Omental fat pad (tissue), 4 donors: ENCODE measurements at places on chromosomes 11 and 22.

- no peak for DNase-seq
These were observed 4.3 kb upstream of the CCND1 start for GRCh38 chr11:69636512-69637197.

DNA sequence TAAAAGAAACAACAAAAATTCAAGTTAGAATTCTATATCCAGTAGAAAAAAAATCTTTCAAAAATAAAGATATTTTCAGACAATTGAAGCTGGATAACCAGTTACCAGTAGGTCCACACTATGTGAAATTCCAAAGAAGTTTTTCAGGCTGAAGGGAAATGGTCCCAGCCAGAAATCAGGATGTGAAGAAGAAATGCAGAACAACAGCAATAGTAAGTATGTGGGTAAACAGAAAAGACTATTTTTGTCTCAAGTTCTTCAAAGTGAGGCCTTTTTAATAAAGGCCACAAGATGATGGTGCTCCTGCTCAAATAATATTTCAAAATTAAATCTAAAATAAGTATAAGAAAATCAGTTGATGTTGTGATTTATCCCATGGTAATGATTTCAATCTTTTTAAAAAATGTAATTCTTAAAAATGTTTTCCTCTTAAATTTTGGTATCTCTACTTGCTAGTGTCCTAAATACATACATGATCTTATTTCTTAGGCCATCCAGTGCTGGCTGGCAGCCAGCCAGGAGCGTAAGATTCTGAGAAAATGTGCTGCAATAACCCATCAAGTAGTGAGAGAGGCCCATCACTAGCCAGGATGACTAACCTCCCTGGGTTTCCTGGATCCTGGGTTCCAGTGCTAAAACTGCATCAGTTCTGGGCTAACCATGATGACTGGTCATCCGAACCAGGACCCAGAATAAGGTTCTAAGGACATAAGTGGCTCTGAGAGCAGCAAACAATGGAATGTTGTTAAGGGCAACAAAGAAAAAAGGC, 15.6 kb upstream of the UCP3 start:
- peak; percentile 86 for DNase-seq

DNA sequence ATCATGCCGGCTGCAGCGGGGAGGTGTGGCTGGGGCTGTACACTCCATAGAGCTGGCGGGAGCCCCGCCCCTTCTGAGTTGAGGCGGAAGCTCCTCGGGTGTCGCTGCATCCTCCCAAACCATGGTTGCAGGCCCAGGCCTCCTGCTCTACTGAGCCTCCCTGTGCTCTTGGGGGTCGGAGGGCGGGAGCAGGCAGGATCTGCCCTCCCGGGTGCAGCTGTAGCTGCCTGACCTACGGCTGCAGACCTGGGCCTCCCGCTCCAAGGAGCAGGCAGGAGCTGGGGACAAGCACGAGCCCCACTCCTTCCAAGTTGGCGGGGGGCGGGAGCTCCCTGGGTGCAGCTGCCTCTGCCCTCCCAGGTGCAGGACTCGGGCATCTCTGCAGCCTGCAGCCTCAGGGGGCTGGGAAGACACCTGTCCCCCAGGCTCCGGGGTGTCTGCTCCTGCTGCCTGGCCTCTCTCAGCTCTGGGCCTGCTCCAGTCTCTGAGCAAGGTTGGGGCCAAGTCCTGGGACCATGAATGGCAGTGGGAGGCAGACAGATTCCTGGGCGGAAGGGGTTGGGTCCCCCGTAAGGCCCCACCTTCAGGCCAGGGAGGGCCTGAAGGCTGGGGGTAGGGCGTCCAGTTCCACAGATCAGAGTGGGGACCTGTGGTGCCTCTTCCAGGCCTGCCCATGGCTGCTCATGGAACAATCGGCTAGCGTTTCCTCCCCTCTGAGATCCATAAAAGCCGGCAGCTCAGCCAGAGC, 46.4 kb upstream of the SC5D start:
- no peak for DNase-seq

DNA sequence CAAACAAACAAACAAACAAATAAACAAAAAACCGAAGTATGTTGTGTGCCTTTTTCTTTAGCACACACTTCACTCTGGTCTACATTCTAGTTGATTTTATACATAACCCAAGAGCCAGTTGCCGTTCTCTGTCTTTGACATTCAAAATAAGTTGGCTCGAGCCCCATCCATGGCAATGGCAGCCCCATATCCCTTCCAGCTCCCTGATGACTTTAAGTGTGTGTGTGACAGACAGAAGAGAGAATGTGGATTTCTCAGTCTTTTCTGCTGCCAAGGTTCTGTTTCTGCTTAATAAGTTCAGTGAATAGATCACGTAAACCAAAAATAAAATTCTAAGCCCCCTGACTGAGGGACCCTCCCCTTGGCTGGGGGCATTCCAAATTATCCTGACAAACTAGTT, 100.6 kb upstream of the TENM4 start:
- no peak for DNase-seq

GRCh38 chr11:111298413-111299100, at the start of gene POU2AF3:
Gene POU2AF3 (plus strand): TSS chr11:111298546. CDS start chr11:111298582, 36 bp downstream.
- no peak for DNase-seq

- no peak for DNase-seq
These were observed 1.3 kb upstream of the ARAP1 start for GRCh38 chr11:72753341-72754148.

DNA sequence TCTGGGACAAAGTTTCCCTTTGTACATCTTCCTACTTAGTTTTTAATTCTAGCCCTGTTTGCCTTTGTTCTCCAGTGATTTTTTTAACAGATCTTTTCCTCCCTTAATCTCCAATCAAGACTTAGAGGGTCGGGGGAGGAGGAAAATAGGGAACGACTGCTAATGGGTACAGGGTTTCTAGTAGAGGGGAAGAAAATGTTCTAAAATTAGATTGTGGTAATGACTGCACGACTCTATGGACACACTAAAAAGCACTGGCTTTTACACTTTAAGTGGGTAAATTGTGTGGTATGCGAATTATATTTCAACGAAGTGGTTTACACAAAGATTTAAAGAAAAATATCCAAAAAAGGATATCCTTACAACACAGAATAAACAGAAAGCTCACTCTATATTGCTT, 110.0 kb upstream of the SPON1 start:
- no peak for DNase-seq

GRCh38 chr22:31230871-31231621, 18.9 kb downstream of the LIMK2 start:
- no peak for DNase-seq

DNA sequence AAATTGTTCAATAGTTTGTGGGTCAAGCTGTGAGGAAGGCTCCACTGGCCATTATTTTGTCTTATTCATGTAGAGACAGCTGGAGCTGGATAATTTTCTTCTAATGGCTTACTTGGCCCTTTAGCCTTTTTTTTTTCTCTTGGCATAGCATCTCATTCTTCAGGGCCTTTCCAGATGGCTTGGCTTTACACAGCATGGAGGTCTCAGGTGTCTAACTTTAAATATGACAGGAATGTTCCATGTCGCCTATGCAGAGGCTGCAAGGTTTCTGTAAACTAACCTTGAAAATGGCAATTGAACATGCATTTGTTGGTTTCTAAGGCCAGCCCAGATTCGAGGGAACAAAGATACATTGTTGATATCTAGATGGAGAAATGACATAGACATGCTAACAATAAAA, 247.9 kb upstream of the CNTN5 start:
- DNase-seq = no peak

DNA sequence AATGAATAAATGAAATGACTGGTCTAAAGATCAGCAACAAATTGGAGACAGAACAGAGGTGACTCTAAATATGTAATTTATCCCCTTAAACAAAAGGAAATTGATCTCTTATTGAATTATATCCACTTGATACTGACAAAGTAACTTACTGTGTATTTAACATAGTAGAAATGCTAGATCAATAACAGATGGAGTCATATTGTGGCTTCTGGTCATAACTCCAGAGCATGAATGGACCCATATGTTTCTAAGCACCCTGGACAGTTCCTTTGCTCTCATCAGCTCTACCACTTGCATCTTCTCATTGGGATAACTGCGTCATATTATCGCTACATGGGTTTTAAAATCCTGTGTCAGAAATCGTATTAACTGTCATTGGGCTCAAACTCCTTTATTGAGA, 222.3 kb downstream of the ETS1 start:
- DNase-seq = no peak
